Stimulated activated CD8-positive, alpha-beta memory T cell treated with anti-CD3 and anti-CD28 coated beads, Interleukin-7, amount 100 ng/mL, for 1 hour (primary cell): ENCODE measurements at places on chromosomes 7 and 10.

DNA sequence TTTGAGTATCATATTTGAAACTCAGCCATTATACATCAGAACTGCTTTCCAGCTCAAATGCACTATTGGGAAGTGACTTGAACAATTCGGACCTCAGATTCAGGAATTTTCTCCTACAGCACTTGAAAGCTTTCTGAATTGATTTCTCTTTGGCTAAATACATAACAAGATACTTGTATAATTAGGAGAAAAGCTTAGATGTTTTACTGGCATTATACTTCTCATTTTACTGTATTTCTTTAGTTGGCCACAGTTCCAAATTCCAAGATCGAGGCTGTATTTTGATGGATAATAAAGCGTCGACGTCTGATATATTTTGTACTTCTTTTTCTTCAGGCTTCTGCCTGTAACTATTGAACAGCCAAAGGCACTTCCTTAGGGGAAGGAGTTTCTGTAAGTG, 26.7 kb upstream of the LYZL2 start:
- no peak for DNase-seq

GRCh38 chr7:30169579-30169978, 34.8 kb downstream of the MTURN start:
- DNase-seq, result no peak

- DNase-seq, result no peak
These were observed 31.8 kb downstream of the SMURF1 start for GRCh38 chr7:99112097-99112496.

GRCh38 chr10:11679946-11680345, 62.2 kb upstream of the ECHDC3 start:
- no peak for DNase-seq
